ENCODE measurements at places on chromosomes 4 and X.
A peak's percentile ranks its signal among the peaks of the same experiment; 100 is the strongest.

DNA sequence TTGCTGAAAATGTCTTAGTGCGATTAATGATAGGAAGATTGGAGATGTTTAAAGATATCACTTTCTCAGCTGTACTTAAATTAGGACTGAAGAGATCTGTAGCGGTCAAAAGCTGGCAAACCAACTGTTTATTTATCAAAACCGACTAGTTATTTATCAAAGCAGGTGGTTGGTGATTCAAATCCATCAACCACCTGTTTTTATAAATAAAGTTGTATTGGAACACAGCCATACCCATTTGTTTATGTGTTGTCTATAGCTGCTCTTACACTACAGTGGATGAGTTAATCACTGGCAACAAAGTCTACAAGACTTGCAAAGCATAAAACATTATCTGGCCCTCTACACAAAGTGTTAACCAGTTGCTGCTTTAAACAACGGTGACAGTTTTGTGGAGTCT is 76.8 kb downstream of the IL15 start:
- DNase-seq = no peak

DNA sequence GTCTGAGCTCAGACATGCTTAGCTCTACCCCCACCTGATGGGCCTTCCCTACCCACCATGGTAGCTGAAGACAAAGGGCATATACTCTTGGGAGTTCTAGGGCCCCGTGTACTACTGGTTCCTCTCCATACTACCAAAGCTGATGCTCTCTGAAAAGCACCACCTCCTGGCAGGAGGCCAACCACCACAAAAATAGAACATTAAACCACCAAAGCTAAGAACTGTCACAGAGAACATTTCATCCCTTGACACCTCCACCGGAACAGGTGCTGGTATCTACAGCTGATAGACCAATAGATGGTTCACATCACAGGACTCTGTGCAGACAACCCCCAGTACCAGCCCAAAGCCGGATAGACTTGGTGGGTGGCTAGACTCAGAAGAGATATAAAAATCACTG is 13.4 kb downstream of the EDA2R start:
- DNase-seq = no peak

GRCh38 chr4:37597034-37597433 is 89.1 kb downstream of the RELL1 start:
- DNase-seq = no peak

DNA sequence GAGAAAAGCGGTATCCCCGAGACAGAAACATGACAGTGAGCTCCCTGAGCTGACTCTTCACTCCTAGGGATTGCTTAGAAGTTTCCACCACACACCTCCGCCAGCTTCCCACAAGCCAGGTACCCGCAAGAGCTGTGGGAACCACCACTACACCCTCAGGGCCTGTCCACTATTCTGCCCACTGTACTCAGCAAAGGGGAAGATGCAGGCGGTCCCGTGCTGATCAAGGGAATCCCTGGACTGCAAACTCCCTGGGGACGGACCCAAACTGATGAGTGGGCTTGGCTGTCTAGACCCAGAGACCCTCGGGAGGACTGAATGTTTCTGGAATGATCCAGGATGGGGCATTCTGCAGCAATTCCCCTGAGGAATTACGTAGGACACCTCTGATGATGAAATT is 30.2 kb downstream of the REELD1 start:
- no peak for DNase-seq

GRCh38 chr4:163591614-163592020 is 97.1 kb downstream of the TMA16 start:
- peak; percentile 69 for DNase-seq

DNA sequence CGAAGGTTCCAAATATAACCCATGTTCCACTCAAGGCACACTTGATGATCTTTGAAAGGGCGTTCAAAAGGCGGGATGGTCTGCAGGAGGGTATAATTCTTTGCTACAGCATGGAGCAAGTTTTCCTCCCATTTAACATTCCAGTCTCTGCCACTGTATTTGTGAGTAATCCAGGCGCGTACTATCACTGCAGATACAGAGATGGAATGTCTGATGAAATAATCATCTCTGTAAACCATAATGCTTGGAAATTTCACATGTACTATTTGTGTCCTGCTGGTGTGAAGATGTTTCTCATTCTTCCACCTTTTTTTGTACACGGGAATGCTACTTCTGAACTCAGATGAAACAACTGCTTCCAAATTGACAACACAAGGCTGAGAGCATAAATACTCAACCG is 15.5 kb downstream of the SEL1L3 start:
- no peak for DNase-seq

GRCh38 chr4:180557348-180557747 is 1685.9 kb upstream of the TENM3 start:
- DNase-seq = no peak

- no peak for DNase-seq
Observed at GRCh38 chrX:72208126-72208800, 26.7 kb downstream of the PIN4 start.

- no peak for DNase-seq
Observed at GRCh38 chrX:53374923-53375322, 47.5 kb downstream of the SMC1A start.

- no peak for DNase-seq
Observed at GRCh38 chrX:104270212-104270611, 15.5 kb upstream of the ESX1 start.

DNA sequence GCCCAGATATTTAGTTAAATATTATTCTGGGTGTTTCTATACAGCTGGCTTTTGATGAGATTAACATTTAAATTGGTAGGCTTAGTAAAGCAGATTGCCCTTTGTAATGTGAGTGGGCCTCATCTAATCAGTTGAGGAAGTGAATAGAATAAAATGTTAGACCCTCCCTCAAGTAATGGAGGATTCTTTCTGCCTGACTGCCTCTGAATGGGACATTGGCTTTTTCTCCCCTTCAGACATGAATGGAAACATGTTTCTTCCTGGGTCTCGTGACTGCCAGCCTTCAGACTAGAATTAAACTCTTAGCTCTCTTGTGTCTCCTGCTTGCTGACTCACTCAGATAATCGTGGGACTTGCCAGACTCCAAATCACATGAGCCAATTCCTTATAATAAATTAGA is 266.7 kb downstream of the INPP4B start:
- DNase-seq = no peak

- no peak for DNase-seq
Observed at GRCh38 chr4:70746179-70746839, 24.5 kb downstream of the RUFY3 start.

GRCh38 chrX:77953302-77953701 is 16.1 kb downstream of the PGAM4 start:
- DNase-seq = no peak

GRCh38 chr4:54543088-54543795 is 114.5 kb upstream of the KIT start:
- no peak for DNase-seq

DNA sequence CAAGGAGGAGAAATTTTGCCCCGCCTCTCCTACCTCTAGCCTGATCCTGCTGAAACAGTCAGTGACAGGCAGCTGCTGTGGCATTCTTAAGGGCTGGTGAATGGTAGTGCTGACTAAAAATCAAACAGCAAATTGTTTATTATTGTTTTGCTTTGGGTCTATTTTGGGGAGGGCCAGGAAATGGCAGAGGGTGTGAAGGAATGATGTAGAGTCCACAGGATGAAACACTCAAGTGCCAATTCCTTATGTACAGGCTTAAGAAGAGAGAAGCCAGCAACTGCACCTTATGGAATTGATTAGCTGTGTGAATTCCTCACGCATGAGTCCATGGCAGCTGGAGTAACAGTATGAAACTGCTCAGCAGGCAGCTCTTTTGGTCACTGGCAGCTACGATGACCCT is 39.7 kb downstream of the VEGFC start:
- DNase-seq = no peak

DNA sequence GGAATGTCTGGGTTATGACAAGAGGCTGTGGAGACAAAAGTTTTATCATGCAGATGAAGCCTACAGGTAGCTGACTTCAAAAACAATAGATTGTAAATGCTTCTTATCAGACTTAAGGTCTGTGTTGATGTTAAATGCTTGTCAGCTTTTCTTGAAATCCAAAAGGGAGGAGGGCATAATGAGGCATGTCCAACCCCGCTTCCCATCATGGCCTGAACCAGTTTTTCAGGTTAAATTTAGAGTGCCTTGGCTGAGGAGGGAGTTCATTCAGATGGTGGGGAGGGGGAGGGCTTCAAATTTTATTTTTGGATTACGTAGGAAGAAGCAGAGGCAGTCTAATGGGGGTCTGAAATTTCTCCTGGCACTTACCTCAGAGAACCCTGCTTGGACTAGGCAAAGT is 207.7 kb upstream of the HDX start:
- DNase-seq = no peak

GRCh38 chr4:82371497-82371896 is 2.3 kb downstream of the HNRNPD start:
- DNase-seq = no peak

- no peak for DNase-seq
Observed at GRCh38 chr4:90515191-90515590, 388.0 kb downstream of the CCSER1 start.

DNA sequence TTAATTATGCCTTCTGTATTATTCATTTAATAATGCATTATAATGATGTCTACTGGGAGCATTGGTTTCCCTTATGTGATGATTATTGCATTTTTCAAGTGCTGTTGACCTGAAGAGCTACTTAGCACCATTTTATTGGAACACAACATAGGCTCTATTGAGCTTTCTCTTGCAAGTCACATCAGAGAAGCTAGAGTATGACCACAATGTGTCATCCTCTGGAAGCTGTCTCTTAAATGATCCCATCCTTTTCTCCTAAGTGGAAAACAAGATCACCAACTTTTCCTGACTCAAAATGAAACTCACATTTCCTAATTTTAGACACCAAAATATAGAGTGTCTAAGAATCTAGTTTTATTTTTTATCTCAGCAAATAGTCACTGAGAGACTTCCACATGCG is 1451.9 kb downstream of the PCDH7 start:
- no peak for DNase-seq

DNA sequence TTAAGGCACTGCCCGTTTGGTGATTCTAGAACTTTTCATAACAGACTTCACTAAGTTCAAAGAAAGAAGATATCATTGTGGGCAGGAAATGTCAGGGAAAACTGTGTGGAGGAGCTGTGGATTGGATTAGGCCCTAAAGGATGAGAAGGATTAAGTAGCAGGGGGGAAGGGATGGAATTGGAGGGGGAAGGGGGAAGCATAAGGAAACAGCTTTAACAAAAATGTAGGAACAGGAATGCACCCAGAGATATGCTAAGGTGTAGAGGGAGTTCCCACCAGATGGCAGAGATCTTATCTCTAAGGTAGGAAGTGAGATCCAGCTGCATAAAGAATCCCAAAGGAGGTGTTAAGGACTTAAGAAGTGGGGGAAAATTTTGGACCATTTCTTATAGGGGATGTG is 114.5 kb downstream of the LARP7 start:
- no peak for DNase-seq

GRCh38 chr4:158211222-158211621 is 936 bp downstream of the TMEM144 start:
- DNase-seq = no peak

DNA sequence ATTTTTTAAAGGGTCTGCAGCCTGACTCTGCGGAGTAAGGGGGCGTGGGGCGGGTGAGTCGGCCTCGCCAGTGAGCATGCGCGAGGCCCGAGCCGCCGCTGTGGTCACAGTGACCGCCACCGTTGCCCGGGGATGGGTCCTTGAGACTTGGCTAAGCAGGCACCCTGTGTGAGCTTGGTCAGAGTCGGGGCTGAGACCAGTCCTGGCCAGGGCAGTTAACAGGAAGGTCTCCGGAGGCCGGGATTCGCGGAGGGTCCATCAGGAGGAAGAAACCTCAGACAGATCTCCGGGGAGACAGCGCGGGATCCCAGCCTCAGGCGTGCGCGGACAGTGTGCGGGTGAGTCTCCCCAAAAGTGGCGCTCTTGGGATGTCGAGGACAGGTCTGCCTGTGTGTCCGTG is 1384.4 kb upstream of the PCDH10 start:
- no peak for DNase-seq

- DNase-seq = peak; percentile 34
Observed at GRCh38 chrX:154718616-154719015, 32.3 kb downstream of the GAB3 start.

GRCh38 chrX:35015621-35016020 is 73.0 kb downstream of the FAM47B start:
- DNase-seq = no peak

All from naive B cell (primary cell).